ENCODE measurements at places on chromosomes 3 and 15. TPM values are rescaled to one million over a fixed set of nuclear protein-coding genes. Genes with fewer than 3 reads are reported as not detected.
A peak's percentile ranks its signal among the peaks of the same experiment; 100 is the strongest.

The TTLL13 gene
- total RNA-seq, result 0.19 TPM

DNA sequence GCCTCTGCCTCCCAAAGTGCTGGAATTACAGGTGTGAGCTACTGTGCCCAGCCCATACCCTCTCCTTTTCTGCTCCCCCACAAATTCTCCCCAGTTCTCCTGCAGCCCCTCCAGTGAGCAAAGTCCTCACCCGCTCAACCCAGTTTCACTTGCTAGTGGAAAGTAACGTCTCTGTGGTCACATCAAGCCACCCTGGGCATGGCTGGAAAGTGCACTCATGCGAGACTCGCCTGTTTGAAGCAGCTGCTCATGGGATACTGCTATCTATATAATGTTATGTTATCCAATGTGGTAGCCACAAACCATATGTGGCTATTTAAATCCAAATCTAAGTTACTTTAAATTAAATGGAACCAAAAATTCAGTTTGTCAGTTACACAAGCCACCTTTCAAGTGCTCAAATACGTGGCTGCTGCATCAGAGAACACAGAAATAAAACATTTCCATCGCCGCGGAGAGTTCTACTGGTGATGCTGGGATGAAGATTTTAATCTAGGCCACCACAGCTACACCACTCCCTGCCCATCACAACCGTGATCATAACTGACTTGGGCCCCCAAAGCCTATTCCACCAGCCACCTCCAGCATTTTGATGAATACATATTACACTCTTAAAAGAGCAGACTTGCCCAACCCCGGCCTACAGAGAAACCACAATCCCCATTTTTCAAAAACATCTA is 119.4 kb downstream of the LIPC start:
- no peak for DNase-seq

- no peak for DNase-seq
These were observed 7.5 kb downstream of the GYG1 start for GRCh38 chr3:148998715-148999423.

GRCh38 chr15:40894681-40895448 is 615 bp downstream of the VPS18 start:
- DNase-seq, result peak; percentile 39

DNA sequence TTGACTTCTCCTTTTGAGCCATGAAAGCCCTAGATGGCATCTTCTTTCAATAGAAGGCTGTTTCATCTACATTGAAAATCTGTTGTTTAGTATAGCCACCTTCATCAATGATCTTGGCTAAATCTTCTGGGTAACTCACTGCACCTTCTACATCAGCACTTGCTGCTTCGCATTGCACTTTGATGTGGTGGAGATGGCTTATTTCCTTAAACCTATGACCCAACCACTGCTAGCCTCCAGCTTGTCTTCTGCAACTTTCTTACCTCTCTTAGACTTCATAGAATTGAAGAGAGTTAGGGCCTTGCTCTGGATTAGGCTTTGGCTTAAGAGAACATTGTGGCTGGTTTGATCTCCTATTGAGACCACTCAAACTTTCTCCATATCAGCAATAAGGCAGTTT is 189.8 kb downstream of the PLCL2 start:
- no peak for DNase-seq

The PRR20G gene
- total RNA-seq, result not detected

The COMMD2 gene
- total RNA-seq, result 17.2 TPM

The NOX5 gene
- total RNA-seq, result not detected

The SCN11A gene
- 0.04 TPM for total RNA-seq

The NPAP1 gene
- total RNA-seq, result 0.03 TPM

The GOLGA6L9 gene
- total RNA-seq, result 1.1 TPM

Measured in heart right ventricle (tissue), 16 donors.